Mucosa of gallbladder (tissue), 1 donor: ENCODE measurements at places on chromosomes 12 and 14. TPM values are rescaled to one million over a fixed set of nuclear protein-coding genes. Genes with fewer than 3 reads are reported as not detected.

The JPH4 gene
- total RNA-seq = 1.2 TPM

The RNU4-1 gene
- 1,216 TPM for total RNA-seq

The GARIN6 gene
- not detected for total RNA-seq

The GRIP1 gene
- 18.9 TPM for total RNA-seq

The ANO4 gene
- total RNA-seq = 0.12 TPM

The GZMB gene
- total RNA-seq = 2.8 TPM

The KLHL33 gene
- total RNA-seq = 0.92 TPM

The SLC25A47 gene
- total RNA-seq = 0.20 TPM

The OR4E2 gene
- not detected for total RNA-seq

The CLIP1 gene
- 71.6 TPM for total RNA-seq

The CABP1 gene
- total RNA-seq = 2.3 TPM

The KLRB1 gene
- 6.4 TPM for total RNA-seq
